ENCODE measurements at places on chromosomes 1 and 21.
A peak's percentile ranks its signal among the peaks of the same experiment; 100 is the strongest.

GRCh38 chr1:177897998-177898654, 71.7 kb downstream of the SEC16B start:
- DNase-seq = no peak

GRCh38 chr1:97660431-97661105, 260.3 kb downstream of the DPYD start:
- no peak for DNase-seq

GRCh38 chr1:57506941-57507340, 83.1 kb upstream of the DAB1 start:
- DNase-seq = no peak

DNA sequence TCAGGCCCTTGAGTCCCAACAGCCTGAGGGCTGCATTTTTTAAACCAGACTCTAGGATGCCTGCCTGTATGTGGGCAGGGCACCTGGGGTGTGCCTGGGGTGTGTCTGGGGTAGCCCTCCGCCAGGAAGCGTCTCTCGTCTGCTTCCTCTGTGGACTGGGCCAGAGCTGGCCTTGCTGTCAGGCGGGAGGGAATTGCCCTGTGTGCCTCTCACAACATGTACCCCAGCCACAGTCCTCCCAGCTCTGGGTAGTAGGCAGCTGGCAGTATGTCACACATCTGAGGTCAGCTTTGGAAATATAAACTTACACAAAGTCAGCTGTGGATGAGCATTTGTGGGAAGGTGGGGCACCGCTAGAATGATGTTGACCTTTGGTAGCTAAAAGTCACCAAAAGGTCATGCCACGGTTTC, 13.0 kb downstream of the TRAF5 start:
- DNase-seq = no peak

GRCh38 chr21:29825345-29825744, 114.5 kb downstream of the GRIK1 start:
- no peak for DNase-seq

DNA sequence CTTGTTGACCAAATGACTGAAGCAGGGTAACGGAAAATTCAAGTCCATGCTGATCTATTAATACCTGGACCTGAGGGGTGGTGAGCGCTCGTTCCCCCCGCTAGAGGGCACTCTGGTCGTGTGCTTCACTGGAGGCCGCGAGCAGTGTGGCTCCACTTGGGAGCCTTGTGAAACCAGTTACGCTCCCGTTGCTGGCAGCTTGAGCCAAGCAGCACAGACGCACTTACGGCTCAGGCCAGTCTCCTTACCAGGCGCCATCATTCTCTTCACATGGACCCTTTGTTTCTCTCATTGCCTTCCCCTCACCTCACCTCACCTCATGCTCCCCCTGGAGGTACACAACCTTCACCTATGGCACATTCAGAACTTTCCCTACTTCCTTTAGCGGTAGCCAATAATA, 49.7 kb upstream of the TSPAN2 start:
- DNase-seq = peak; percentile 94

DNA sequence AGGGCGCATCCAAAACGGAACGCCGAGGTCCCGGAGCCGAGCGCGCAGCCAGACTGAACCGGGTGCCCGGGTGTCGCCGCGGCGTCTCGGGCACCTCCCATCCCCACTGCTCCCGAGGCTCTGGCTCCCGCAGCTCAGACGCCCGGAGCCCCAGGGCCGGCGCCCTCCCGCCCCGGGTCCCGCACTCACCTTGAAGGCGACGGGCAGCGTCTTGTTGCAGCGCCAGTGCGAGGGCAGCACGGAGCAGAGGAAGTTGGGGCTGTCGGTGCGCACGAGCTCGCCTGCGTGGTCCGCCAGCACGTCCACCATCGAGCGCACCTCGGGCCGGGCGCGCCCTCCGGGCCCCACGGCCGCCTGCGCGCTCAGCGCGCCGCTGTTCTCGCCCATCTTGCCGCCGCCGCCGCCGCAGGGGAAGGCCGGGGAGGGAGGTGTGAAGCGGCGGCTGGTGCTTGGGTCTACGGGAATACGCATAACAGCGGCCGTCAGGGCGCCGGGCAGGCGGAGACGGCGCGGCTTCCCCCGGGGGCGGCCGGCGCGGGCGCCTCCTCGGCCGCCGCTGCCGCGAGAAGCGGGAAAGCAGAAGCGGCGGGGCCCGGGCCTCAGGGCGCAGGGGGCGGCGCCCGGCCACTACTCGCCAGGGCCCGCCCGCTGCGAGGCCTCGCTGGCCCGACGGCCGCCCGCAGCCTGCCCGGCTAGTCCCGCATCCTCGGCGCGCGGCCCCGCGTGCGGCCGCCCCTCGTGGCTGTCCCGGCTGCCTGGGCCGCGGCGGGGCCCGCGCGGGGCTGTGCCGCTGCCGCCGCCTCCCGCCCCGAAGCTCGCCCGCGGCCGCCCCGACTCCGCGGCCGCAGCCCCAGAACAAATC, 447 bp downstream of the RUNX3 start:
- DNase-seq = no peak

GRCh38 chr1:192534666-192535065, 40.9 kb upstream of the RGS1 start:
- DNase-seq = no peak

GRCh38 chr1:27611450-27611849, 7.5 kb upstream of the AHDC1 start:
- no peak for DNase-seq
